Naive B cell (primary cell): ENCODE measurements at places on chromosomes 7 and 10.

DNA sequence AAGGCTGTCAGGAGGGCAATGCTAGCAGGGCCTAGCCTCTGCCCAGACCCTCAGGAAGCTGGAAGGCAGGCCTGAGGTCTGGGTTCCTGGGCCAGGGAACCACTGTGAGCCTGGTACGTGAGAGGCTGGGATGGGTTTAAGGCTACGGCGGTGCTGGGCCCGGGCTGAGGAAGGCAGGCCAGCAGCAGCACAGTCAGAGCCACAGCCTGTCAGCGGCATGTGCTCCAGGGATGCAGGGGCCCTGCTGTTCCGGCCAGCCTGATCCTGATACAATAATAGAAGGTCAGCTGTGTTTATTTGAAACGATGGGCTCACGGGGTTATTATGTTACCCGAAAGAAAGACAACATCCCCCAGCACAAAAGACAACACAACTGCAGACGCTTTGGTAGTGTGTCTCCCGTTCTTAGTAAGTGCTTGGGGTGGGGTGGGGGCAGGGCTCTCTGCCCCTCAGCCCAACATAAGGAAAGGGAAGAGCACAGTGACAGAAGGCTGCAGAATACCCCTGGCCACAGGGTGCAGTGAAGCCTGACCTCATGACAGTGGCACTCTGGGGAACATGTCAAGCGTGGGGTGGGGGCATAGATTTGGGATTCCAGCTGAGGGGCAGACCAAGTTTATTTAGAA is 95.0 kb downstream of the COL13A1 start:
- DNase-seq: no peak

DNA sequence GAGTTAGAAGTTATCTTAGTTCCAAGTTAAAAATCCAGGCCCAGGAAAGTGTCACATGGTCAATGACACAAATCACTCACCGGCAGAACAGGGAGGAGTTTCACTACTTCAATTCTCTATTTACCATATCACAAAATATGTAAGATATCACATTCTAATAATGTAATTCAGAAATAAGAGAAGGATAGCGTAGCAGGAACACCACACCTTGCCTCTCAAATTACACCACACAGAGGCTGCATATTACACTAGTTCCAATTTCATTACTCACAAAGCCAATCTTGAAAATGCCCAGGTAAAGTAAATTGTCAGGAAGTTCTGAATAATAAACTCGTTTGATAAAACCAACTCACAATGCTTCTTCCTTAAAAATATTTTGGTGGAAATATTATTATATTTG is 169.2 kb downstream of the CTTNBP2 start:
- DNase-seq: no peak

GRCh38 chr7:51647486-51647885 is 330.9 kb upstream of the COBL start:
- no peak for DNase-seq

- DNase-seq: no peak
These were observed 123.8 kb downstream of the ARID5B start for GRCh38 chr10:62025134-62025794.

DNA sequence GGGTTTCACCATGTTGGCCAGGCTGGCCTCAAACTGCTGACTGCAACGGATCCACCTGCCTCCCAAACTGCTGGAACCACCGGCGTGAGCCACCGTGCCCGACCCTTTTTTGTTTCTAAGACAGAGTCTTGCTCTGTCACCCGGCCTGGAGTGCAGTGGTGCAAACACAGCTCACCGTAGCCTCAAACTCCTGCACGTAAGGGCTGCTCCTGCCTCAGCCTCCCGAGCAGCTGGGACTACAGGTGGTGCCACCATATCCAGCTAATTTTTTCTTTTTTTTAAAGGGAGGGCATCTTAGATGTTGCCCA is 36.4 kb downstream of the ADAP1 start:
- no peak for DNase-seq

GRCh38 chr7:94907026-94907810 is at the start of gene PPP1R9A:
Gene PPP1R9A, plus strand, starts transcription at chr7:94907594. Its CDS starts 2,520 bp downstream, at chr7:94910114.
- no peak for DNase-seq

GRCh38 chr10:100554902-100555301 is 19.2 kb downstream of the HIF1AN start:
- DNase-seq: no peak

DNA sequence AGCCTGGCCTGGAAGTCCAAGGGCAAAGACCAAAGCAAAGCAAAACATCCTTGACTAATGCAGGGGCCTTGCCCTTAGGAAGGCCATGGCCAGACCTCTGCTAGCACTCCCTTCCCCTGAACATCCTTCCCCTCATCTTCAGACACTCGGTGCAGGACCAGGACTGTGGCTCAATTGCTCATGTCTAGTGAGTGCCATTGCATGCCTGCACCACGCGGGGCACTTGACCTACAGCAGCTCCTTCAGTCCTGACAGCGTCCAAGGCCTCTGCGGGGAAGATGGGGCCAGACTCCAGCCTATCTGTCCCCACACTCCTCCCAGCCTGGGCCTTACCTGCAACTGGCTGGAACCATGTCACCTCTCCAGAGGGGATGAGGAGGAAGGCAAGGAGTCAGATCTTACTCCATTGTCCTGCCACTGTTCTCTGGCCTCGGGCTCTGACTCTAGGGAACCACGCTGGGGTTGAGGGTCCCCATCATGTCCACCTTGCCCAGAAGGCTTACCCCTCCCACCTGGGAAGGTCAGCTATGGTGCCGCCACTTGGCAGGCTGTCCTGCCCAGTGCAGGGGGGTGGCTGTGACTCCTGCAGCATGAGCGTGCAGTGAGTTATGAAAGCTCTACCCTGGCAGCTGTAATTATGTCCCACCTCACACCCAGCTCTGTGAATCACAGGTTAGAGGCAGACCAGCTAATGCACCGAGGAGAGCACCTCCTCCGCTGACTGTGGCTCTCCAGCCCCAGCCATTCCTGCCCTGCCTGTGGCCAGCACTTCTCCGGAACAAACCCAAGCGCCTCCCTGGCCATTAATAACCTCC is 16.1 kb downstream of the DRGX start:
- no peak for DNase-seq

DNA sequence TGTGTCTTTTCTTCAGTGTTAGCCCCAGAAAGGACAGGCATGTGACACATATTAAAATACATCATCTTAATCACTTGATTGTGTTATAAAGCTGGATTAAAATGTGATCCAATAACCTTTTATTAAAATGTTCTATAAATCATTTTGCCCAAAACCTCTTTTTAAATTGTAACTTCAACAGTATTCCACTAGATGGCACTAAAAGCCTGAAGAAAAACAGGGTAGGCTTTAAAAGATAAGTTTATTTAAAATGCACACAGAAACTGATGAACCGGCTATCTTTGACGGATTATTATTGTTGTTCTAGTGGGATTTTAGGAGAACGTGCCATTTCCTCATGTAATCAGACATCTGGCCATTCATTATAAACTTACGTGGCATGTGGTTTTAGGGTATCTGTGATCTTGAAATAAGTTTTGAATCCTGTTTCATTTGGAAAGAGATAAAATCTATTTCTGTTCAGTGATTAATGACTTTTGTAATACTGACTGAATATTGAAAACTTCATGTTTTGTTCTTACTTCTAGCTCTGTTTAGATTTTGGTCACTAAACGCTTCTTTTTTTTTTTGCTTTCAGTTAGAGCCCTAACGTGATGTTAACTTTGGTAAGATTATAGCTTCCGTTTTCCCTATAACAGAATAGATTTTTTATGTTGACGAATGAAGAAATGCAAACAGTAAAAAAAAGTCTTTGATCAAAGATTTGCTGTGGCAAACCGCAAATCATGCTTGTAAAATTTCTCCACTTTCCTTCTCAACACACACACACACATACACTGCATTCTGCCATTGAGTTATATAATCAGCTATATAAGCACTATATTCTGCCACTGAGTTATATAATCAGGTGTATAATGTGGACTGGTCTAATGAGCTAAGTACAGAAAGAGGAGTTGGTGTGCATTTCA is 13.6 kb downstream of the VPS50 start:
- peak; percentile 25 for DNase-seq

- no peak for DNase-seq
These were observed 4.1 kb upstream of the CHN2 start for GRCh38 chr7:29190349-29191045.

DNA sequence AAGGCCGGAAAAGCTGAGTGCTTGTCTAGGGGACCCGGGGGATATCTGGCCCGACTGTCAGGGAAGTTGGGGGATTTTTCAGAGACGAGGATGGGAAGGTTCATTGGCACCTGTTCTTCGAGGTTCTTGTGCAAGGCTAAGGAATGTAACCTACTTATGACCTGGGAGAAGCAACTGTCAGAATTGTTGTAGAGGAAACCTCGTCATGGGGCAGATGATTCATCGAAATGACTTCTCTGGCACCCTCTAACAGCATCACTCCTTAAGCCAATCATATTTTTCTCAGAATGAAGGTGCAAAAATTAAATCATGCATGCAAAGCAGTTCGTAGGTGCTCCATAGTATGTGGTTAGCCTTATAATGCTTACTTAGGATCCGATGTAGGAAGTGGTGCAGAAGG is 58.6 kb downstream of the PLXDC2 start:
- DNase-seq: no peak

- no peak for DNase-seq
These were observed 5.7 kb upstream of the ZYX start for GRCh38 chr7:143375298-143376034.

DNA sequence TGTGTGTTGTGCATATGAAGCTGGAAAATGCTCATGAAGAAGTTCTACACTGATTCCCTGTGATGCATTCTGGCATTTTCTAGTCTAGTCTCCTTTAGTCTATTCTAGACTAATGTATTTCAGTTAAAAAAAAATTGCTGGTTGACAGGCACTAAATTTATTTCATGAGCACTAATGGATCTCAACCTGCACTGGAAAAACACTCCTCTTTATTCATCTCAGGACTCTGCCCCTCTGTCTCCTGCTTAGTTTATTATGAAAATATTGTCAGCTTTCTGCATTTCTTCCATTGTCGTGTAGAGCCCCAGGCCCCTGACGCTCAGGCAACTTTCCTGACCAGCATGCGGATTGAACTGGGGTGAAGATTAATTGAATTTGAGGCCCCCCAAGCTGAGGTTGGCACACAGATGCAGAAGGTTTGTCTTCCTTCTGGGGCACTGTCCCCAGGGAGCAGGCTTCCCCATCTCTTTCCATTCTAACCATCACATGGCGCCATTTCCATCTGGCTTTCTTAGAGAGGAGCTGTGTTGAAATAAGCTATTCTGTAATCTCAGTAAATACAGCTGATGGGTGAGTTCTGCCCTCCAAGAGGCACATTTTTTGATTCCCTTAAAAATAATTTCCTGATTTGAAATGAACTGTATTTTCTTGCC is 128.7 kb downstream of the INSYN2A start:
- DNase-seq: no peak

- no peak for DNase-seq
These were observed 1014.7 kb upstream of the LRRN3 start for GRCh38 chr7:110076194-110076593.

GRCh38 chr7:130951303-130951975 is 217.4 kb upstream of the KLF14 start:
- DNase-seq: no peak

GRCh38 chr10:84012831-84013458 is 126.4 kb upstream of the GHITM start:
- DNase-seq: no peak

DNA sequence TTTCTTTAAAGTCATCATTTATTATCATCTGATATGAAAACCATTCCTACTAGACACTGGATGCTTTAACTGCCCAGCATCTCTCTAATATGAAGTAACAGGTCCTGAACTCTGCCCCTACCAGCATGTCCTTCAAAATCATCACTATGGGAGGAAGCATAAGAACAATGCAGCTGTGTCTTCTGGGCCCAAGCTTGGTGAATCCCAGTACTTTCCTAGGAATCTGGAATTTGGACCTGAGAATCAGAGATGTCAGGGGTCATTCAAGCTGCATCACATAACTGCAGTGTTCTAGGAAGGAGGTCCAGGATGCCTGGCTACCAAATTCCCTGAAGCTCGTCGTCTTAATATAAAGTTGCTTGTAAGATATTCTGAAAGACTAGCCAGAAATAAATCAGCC is 182.7 kb downstream of the AHR start:
- DNase-seq: no peak

DNA sequence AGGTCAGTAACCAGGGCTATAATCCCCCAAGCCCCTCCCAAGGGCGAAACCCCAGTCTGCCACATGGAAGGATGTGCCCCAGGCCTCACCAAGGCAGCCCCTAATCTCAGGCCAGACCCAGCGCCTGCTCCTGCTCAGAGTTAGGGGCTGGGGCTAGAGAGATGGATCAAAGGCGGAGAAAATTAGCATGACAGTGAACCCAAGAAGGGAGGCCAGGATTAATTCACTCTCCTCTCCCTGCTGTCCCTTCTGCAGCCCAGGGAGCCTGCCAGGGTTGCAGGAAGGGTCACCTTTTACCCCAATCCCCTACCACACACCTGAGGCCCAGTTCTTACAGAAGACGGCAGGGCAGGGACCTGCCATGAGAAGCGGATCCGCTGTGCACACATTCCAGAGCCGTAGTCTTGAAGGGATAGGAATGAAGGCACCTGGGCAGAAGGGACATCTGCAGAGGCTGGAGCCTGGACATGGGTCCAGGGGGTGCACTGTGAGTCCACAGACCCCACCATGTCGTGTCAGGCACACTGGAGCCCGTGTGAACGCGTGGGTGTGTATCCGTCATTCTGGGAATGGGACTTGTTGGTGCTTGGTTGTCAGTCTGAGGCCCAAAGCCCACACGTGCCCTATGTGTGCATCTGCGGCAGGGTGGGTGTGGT is 11.9 kb upstream of the ZMIZ1 start:
- DNase-seq: no peak

- no peak for DNase-seq
These were observed 54.2 kb downstream of the ELFN1 start for GRCh38 chr7:1724118-1724910.

DNA sequence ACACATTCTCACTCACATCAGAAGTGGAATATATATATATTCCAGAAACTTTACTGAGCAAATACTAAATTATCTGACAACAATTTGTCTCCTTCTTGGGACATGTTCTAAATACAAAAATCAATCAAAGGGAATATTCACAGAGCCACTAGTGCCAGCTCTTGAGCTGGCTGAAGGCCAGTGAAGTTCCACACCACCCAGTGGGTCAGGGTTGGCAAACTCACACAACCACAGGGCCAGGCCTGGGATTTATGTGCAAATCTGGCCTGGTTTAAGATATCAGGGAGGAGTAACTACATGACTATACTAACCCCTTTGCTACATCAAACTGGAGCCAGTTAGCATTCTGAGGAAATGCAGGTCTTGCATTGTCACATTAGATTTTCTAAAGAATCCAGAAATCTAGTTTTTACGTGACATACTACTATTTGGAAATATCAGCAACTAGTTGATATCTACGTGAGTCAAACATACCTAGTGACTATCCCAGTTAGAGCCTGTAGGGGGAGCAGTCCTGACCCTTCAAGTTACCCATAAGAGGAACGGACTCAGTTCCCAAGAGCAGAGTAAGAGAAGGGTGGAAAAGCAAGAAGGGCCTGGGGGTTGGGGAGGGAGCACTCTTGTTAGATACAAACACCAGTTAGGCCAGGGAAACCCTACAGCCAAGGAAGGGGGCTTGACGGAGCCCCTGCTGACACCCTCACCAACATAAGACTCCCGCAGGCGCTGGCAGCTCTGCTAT is 600.4 kb downstream of the KCNMA1 start:
- DNase-seq: no peak

- DNase-seq: no peak
These were observed 141.5 kb upstream of the DKK1 start for GRCh38 chr10:52172581-52172980.

GRCh38 chr7:132451161-132451560 is 125.1 kb downstream of the PLXNA4 start:
- DNase-seq: no peak
